ENCODE measurements at places on chromosomes 5 and 9.
A peak's percentile ranks its signal among the peaks of the same experiment; 100 is the strongest.

DNA sequence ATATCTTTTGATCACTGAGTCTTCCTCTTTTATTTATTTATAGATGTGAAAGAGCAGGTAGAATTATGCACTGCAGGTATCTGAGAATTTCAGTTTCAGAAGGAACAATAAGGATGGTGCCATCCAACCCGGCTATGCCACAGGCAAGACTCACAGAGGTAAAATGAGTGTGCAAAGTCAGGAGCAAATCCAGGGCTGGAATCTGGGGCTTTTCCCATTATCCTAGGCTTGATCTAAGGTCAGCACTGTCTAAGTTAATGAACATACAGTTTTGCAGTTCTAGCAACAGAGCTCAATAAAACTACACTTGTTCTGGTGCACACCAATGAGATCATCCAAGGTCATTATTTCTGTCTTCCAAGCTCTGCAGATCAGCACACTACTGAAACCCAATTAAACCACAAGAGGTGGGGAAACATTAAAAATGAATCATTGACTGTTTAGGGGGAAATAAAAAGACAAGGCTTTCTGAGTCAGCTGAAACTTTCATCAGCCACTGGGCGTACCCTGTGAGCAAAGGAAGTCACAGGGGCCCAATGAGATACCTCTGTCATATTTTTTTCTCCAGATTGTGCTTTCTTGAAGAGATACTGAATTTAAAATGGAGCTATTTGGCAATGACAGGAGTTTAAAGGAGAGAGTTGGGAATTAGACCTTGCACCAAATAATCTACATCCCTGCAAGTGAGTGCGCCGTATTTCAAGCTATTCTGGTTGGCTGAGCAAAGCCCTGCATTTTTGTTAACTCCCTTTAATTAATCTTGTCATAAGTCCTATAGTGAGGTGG is 662.2 kb upstream of the ZNF608 start:
- peak; percentile 28 for DNase-seq

GRCh38 chr5:175707751-175708375 is 50.0 kb downstream of the HRH2 start:
- DNase-seq = no peak

DNA sequence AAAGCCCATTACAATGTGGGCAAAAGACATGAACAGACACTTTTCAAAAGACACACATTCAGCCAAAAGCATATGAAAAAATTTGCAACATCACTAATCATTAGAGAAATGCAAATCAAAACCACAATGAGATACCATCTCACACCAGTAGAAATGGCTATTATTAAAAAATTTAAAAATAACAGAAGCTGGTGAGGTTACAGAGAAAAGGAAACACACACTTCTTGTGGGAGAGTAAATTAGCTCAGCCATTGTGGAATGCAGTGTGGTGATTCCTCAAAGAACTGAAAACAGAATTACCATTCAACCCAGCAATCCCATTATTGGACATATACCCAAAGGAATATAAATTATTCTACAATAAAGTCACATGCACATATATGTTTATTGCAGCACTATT is 585.2 kb upstream of the TUSC1 start:
- DNase-seq = no peak

- no peak for DNase-seq
These were observed 3.2 kb upstream of the NSD1 start for GRCh38 chr5:177130211-177131018.

DNA sequence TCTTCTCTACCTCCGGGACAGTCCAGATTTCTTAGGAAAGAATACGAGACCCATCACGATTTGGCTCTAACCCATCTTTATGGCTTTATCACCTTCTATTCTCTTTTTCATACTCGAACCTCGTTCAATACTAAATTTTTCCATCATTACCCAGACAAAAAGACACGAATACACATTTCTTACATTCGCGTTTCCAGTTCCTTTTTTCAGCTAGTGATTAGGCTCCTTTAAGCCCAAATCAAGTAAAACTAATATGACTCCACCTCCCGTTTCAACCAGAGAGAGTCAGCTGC is 506 bp downstream of the ZBTB6 start:
- no peak for DNase-seq

- DNase-seq = no peak
These were observed 26.1 kb downstream of the HMGCR start for GRCh38 chr5:75363111-75363510.

DNA sequence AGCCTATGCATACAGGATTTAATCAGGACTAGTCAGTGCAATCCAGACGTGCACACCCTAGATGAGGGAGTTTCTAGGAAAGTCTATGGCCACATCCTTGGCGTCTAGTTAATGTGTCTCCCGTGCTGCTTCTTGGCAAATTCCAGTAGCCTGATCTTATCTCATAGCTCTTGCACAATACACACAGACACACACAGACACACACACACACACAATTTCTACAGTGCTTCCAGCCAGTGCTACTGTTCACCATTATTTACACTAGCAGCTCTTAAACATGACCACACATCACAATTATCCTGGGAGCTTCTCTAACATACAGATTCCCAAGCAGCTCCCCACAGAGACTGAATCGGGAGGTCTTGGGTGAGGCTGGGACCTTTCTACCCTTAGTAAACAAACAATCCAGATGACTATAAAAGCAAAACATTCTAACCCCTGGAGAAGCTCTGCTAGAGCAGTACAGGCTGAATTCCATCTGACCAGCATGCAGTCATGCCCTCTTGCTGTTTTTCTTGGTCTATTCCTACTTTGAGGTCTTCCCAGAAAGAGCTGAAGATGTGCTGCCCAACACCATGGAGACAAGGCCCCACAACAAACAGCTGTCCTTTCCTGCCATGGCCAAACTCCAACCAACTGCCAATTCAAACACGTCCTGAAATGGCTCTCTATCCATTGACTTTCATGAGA is 236.6 kb downstream of the DEPDC1B start:
- no peak for DNase-seq

DNA sequence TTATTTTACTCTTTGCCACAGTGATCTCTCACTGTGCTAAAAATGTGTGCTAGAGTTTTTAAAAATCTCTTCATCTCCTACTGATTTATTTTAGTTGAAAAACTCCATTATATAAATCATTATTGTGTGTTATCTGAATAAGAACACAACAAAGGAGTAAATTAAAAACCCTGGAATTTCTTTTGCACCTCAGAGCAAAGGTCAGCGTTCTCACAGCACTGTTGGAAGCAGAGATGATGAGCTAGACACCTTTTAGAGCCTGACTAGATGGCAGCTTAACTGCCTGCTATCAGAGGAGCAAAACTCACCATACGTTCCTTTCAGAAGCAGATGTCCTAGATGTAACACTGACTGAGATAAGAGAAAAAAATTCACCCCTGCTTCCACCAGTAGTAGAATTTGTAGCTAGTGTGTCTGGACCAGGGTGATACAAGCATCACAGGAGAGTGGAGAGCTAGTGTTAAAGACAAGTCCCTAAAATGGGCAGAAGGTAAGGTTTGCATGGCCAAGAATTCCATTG is 147.1 kb downstream of the ENTREP1 start:
- no peak for DNase-seq

DNA sequence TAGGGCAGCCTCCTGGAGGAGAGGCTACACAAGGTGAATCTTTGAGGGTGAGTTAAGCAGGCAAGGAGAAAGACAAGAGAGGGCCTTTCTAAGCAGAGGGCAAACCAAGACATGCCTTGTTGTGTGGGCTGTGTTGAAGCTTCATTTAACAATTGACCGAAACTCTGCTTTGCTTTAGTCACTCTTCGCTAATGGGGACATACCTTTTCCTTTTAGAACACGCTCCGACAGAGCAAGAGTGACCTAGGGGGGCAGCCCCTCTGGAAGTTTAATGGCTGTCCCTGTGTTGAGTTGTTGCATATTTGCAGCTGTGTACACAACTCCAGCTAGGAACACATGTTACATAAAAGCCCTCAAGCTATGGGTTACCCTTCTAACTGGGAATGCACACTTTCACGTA is 218.1 kb upstream of the WWC1 start:
- no peak for DNase-seq

DNA sequence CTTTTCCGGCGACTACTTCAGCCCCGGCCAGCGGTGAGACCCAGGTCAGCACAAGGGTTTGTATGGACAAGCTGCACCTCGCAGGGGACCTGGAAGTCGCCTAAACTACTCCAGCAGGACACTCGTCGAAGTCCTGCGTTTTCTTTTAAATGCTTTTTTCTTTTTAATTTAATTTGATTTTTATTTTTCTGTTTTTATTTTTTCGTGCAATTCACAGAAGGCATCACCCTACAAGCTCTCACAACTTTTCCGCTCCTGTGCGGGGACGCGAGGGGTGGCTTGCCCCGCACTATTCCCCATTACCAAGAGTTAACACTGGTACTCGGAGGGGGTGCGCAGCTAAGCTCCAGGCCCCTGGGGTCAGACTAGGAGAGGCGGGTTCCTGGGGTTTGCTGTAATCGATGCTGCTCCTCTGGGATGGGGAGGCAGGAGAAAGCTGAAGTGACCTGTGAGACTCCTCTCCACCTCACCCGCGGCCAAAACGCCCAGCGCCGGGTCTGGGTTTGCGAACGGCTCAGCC is 1.3 kb downstream of the EDIL3 start:
- peak; percentile 0 for DNase-seq

DNA sequence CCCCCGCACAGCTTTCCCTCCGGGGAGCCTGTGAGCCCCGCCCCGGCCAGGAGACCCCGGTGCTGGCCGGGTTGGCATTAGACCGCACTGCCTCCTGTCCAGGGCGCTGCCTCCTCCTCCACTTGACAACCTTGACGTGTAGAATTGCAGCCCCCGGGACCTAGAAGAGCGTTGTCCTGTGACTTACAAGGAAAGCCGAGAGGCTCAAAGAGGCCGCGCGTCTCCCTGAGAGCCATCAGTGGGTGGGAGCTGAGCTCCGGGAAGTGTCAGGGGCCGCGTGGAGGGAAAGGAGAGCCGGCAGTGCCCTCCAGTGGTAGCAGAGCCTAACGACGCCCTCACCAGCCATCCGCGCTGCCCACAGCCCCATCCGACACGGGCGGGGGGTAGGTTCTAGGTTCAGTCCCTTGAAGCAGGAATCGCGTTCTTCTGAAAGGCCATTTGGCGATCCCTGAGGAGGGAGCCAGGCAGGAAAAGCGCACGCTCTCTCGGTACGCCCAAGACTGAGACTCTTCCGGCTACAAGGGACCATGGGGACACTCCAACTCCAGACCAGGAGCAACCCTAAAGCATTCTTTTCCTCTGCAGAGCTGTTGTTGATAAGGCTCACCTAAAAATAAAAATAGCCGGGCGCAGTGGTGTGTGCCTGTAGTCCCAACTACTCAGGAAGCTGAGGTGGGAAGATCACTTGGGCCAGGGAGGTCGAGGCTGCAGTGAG is 40.6 kb upstream of the SAP30L start:
- DNase-seq = peak; percentile 75

- no peak for DNase-seq
These were observed 61.1 kb downstream of the GRIA1 start for GRCh38 chr5:153551537-153552079.

DNA sequence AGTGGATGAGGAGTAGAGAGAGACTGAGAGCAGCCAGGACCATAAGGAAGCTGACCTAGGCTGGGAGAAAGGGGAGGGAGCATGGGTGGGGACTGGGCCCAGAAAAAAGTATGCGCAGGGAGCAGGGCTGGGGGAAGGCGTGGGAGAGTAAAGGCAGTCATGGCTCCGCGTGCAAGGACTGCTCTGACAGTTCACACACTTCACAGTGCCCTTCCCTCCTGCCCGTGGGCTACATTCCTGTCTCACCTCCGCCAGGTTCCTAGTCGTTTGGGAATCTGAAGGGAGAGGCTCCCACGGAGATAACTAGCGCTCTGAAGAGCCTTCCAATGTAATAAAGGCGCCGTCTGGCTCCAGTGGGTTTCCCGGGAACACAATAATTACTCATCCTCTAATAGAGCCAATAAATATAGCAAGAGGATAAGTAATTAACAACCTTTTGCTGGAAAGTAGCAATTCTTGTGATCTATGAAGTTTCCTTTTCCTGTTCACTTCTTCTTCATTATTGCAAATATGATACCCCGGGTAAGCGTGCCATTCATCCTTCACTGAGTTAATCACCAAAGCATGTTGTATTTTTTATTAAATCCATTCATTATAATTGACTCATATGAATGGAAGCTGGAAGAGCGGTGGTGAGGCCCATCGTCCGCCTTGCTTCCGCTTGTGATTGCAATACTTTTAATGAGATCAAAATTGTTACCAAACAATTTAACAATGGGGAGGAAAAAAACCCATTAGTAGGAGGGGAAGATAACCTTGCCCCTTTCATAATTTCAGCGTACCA is 39.3 kb downstream of the TTLL11 start:
- no peak for DNase-seq

- peak; percentile 32 for DNase-seq
These were observed 50.5 kb downstream of the HACD4 start for GRCh38 chr9:20980832-20981455.

DNA sequence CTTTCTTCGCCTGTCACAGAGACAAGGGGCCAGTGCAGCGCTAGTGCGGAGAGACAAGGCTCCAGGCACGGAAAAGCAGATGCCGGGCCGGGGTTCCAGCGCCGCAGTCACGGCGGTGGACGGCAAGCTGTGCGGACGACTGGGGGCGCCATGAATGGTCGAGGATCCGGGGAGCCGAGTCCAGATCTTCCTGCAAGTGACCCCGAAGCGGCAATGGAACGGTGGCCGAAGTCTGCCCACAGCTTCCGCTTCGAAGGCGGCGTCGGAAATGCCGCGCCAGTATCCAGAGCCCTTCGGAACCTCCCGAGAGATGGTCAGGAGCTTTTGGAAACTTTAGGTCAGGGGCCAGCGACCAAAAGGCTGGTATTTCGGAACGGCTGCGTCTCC is 601 bp upstream of the FAF2 start:
- no peak for DNase-seq

GRCh38 chr5:60196385-60197113 is 303.0 kb upstream of the PDE4D start:
- no peak for DNase-seq

- DNase-seq = no peak
These were observed 4.2 kb downstream of the WWC1 start for GRCh38 chr5:168295574-168296201.

GRCh38 chr9:133645021-133645765 is 9.0 kb downstream of the DBH start:
- DNase-seq = no peak

GRCh38 chr9:83599071-83599470 is 23.9 kb upstream of the IDNK start:
- DNase-seq = no peak

DNA sequence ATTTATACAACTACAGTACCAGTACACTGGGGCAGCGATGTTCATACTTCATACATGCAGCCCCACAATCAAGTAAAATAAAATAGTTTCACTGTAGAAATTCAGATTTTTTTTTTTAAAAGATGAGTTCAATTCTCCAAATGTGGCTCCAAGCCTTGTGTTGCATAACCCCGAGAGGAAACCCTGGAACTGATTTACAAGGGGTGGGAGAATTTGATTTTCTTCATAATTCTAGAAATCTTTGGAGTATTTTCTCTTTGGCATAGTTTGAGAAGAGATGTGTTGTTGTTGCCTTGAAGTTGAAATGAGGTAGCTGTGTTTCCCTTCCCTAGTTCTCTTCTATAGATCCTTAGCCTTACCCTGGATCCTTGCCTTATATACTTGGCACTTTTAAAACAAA is 3.1 kb downstream of the RHOBTB3 start:
- no peak for DNase-seq

GRCh38 chr5:115840873-115841272 is 492 bp downstream of the ATG12 start:
- DNase-seq = peak; percentile 8
